Hematopoietic multipotent progenitor cell treated with erythropoietin and hydrocortisone succinate and interleukin-3 and kit ligand, for 6 days (in vitro differentiated cells): ENCODE measurements at places on chromosomes 7 and 10.

DNA sequence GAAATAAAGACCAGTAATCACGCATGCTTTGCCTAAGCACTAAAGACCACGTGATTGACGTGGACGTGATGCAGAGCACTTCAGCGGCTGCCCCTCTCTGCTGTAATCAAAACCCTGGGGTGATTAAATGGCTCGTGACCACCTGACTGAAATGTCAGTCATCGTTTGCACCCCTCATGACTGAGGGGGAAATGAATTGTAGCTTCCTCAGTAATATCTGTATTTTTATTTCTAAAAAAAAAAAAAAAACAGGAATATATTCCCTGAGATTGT lies 148.1 kb upstream of the RSU1 start:
- DNase-seq: no peak

GRCh38 chr7:80107278-80107677 lies 27.4 kb upstream of the GNAI1 start:
- DNase-seq: peak; percentile 70

GRCh38 chr7:34163956-34164355 lies 258.6 kb downstream of the BMPER start:
- no peak for DNase-seq

DNA sequence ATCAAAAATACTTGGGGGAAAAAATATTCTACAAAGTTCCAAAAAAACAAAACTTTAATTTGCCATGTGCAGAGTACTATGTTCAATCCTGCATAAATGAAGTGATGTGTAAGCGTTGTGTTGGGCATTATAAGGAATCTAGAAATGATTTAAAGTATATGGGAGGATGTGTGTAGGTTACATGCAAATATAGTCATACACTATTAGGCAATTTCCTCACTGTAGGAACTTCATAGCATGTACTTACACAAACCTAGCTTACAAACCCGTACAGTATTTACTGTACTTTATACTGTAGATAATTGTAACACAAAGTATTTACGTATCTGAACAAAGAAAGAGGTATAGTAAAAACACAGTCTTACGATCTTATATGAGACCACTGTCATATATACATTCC lies 72.3 kb downstream of the NRBF2 start:
- no peak for DNase-seq

- DNase-seq: no peak
Observed at GRCh38 chr7:50607524-50608125, 42.4 kb upstream of the DDC start.

DNA sequence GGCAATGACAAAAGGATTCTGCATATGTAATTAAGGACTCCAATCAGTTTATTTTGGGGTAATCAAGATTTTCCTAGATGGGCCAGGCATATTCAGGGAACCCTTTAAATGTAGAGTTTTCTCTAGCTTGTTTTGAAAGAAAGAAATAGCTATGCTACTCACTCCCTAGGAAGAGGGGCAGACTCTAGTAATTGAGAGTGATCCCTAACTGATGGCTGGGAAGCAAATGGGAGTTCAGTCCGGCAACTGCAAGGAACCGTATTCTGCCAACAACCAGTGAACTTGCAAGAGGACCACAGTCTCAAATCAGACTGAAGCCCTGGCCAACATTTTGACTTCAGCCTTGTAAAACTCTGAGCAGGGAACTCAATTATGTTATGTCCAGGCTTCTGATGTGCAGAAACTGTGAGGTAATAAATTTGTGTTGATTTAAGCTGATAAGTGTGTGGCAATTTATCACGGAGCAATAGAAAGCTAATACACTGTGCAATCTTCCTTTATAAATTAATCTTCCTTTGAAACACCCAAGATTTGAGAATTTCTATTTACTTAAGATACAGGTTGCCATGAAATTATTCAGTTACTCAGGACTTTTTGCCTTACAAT lies 14.0 kb downstream of the AOAH start:
- DNase-seq: no peak

DNA sequence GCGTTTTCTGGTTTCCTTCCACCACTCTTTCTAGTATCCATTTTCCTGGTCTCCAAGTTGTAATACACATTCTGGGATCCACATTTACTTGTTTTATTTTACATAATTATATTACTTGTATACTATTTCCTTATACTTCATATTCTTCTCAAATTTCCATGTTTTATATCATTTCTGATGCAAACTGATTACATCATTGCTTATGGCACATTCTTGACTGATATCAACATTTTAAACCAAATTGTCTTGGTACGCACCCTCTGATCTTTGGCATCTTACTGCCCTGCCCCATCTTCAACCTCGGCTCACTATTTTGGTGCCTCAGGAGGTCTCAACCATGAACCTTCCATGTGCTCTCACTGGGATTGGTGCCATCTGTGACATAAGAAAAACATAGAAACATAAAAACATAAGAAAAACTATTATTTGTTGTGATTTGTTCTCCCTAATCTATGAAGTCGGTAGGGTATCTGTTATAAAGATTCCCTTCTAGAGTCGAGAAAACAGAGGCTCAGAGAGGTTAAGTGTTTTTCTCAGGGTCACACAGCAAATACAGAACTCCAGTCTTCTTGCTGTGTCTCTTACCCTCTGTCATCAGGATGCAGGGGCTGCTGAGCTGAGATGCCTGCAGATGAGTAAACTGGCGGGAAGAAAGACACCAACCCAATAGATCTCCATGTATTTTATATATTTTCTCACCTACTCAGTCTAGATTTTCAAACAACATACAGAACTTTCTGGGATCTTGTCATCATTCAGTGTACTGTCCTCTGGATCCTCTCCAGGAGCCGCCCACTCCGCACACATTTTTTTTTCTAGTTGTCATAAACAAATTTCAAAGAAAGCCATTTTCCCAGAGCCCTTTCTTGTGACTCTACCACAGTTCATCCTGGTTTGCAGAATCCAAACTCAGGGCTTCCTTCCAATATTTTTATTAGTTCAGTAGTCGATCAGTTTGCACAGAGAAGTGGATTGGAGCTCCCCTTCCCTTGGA lies 79.5 kb downstream of the PARP12 start:
- no peak for DNase-seq

DNA sequence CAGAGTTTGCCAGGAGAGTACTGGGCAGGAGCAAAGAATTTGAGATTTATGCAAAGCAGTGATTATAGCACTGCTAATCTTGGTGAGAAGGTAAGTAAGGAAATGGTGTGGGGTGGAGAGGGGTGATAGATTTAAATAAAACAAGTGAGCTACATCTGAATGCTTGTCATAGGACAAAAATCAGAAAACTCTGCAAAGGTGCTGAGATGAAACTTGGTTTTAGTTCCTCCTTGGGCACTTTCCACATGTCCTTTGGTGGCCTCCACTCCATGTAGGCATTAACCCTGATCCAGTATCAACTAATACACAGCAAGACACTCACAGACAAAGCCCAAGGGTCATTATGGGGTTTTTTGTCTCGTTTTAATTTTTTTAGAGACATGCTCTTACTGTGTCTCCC lies 25.7 kb upstream of the FAM107B start:
- DNase-seq: no peak

- no peak for DNase-seq
Observed at GRCh38 chr7:141710301-141710700, 2.1 kb downstream of the WEE2 start.

DNA sequence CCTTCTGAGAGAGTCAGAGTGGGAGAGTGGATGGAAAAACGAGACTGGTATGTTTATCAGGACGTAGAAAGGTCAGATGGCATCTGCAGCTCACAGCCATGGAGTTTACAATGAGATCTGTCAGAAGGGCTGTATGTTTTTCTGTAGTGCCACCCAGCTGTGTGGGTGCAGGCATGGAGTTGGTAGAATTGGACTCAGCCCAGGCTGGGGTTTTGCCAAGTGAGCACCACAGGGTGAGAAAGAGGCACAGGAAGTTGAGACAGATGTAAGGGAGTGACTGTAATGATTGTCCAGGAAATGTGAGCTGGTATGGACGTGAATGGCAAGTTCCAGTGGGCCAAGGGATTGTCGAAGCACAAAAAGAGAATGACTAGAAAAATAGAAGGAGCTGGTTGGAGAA lies 9.1 kb upstream of the ZYX start:
- DNase-seq: peak; percentile 80

DNA sequence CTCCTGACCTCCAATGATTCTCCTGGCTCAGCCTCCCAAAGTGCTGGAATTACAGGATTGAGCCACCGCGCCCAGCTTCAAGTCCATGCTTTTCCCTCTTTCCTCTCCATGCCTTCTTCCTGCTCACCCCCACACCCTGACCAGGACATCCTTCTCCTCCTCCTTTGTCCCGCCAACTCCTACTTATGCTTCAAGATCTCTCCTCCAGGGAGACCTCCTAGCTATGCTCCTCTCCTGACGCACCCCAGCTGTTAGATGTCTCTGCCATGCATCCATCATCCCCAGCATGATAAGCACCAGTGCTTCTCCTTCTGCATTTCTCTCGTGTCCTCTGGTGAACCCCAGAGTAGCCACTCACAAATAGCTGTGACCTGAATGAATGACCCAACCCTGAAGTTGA lies 21.1 kb downstream of the SRRM3 start:
- DNase-seq: no peak

GRCh38 chr10:109746861-109747260 lies 176.4 kb downstream of the XPNPEP1 start:
- no peak for DNase-seq

GRCh38 chr7:12092499-12093130 lies 118.5 kb upstream of the TMEM106B start:
- peak; percentile 17 for DNase-seq

- no peak for DNase-seq
Observed at GRCh38 chr7:139521439-139521838, 2.0 kb upstream of the CLEC2L start.

- DNase-seq: no peak
Observed at GRCh38 chr7:107874111-107874510, 16.9 kb upstream of the DLD start.

DNA sequence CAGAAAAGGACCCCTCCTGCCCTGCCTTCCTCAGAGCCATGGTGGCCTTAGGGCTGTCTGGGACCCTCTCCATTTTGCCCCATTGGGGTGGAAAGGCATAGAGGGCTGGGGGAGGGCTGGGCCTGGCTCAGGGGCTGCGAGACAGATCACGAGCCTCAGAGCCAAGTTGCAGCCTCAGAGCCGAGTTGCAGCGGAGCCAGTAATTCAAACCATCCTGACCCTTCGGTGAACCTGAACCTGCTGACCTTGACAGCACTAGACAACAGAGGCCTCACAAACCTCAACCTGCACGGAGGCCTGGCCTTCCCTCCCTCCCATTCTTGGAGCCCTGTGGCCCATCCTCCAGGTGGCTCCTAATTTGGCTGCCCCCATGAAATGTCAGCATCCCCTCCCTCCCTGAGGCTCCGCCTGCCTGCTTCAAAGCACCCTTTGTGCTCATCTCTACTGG lies 45.4 kb downstream of the PAX2 start:
- DNase-seq: no peak

DNA sequence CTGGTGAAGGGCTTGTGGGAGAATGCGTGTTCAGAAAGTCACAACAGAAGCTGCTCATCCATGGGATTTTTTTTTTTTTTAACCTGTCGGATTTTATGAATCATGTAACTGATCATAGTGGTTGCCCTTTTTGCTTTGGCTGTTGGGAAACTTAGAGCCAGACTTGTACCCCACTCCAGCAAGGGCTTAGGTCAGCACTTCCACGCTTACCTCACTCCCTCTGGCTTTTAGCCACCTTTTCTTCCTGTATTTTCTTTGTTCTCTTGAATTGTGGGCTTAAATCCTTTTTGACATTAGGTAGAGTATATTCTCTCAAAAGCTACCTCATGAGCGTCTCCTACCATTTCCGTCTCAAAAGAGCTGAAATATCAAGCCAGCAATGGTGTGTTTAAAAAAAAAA lies 113.6 kb upstream of the BTBD16 start:
- no peak for DNase-seq

DNA sequence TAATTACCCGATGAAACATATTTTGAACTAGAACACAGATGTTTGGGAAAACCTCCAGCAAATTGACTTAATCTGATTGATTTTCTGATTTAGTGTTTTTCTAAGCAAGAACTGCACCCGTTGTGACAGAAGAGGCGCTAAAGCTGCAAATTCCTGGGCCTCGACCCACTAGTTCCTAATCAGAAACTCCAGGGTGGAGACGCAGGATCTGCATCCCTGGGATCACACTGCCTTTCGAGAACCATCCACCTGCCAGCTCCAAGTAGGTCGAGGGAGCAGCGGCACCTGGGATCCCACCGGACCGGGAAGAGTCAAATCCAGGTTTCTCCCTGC lies 136.8 kb upstream of the CDCA7L start:
- peak; percentile 9 for DNase-seq

GRCh38 chr10:10946801-10947200 lies 70.9 kb upstream of the CELF2 start:
- no peak for DNase-seq

DNA sequence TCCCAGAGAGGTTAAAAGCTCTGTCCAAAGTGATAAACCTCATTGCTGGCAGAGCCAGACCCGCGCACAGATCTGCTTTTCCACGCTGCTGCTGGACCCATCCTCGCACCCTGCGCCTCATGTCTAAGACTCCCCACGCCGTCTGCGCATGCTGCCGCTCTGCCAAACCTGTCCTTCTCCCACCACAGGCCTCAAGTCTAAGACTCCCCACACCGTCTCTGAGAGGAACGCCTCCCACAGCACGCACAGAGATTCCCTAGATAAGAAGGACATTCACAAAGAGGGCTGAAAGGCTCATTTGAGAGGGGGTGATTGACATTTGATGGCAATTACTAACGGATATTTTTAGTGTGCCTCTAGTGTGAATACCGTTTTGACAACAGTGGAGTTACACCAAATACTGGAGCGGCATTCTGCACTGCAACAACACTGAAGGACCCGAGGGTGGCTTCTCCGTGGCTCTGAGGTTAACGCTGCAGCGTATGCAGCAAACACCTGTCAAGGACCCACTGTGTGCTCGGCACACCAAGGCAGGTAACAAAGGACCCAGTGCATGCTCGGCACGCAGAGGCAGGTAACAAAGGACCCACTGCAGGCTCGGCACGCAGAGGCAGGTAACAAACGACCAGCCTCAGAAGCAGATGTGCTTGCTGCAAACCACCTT lies 231.4 kb downstream of the DNAJB6 start:
- no peak for DNase-seq

GRCh38 chr7:140506788-140507464 lies 27.6 kb upstream of the MKRN1 start:
- peak; percentile 65 for DNase-seq

GRCh38 chr10:77700086-77700485 lies 62.5 kb upstream of the KCNMA1 start:
- no peak for DNase-seq

DNA sequence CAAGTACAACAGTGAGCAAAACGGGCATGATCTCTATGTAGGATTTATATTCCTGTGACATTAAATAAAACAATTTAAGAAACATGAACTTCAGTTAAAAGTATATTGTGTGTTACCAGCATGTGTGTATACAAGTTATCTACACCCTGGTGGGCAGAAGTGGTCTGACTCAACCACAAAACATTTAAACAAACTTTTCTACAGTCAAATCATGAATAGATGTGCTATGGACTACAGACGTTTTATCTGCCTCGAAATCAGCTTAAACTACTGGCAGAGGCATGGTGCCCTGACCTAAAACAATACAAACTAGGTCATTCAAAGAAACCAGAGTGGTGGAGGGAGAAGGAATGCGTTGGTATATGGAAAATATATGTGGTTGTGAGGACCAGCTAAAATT lies 3.6 kb downstream of the ARL3 start:
- DNase-seq: peak; percentile 61

GRCh38 chr10:122878799-122879338 lies 512 bp downstream of the FAM24B start:
- peak; percentile 42 for DNase-seq

GRCh38 chr7:25098096-25099046 lies 26.7 kb downstream of the CYCS start:
- peak; percentile 89 for DNase-seq

GRCh38 chr7:95490231-95490762 lies 4.6 kb downstream of the ASB4 start:
- no peak for DNase-seq
